ENCODE measurements at places on chromosomes 13 and 19.

DNA sequence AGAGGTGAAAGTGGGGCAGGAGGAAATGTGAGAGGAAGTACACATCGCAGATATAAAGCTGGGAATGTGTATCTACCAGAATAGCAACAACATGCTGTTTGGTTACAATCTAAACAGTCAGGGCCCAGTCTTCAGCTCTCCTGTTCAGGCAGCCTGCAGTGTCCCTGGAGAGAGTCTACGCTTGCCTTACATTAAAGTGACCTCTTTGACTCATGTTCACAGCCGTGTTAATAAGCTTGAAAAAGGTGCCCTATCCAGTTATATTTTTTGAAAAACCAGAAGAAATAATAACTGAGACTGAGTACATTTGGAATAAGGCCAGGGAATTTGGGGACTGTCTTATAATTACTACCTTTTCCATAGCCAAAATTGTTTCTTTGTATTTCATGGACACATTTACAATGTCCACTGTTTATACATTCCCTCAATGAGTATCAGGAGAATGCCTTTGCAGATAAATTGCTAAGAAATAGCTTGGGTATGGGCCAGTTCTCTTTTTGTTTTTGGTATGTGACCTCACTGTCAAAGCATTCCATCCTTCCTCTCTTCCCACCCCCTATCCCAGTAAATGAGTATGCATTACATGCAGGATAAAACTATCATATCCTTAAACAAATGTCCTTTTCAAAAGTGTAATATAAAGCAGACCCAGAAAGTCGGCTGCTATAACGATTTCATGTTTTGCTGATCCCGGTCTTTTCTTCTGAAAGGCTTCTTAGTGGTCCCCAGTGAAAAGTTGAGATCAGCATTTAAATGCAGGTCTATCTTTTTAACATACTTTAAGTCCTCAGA, 82.6 kb downstream of the PCDH9 start:
- no peak for DNase-seq

GRCh38 chr19:33798681-33799111, 2.0 kb downstream of the KCTD15 start:
- no peak for DNase-seq

DNA sequence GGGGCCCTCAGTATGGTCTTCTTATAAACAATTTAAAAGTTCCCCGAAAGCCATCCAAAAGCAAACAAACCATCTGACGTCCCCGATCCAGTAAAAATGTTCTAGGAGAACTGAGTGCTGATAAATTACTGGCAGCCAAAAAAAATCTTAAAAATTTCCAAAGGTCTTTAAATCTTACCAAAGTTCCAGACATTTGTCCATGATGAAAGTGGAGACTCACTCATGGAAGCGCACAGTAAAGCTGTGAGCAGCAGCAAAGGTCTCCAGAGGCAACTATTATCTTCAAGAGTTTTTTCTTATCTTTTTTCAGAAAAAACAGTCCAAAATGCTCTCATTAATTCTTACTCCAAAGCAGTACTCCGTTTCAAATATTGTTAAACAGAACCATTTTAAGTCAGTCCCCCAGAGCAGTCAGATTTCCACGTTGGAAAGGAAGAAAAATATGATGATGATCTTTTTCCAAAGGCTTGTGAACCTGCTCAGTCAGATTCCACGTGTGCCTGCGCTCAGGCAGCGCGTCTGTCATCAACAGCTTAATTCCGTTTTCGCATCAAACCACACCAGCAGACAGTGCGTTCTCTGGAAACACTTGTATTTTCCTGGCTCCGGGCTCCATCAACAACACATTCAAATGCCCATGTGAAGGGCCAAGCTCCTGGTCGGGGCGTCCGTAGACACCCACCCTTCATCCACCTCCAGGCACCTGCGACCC, 85.4 kb downstream of the COL4A1 start:
- DNase-seq: no peak

DNA sequence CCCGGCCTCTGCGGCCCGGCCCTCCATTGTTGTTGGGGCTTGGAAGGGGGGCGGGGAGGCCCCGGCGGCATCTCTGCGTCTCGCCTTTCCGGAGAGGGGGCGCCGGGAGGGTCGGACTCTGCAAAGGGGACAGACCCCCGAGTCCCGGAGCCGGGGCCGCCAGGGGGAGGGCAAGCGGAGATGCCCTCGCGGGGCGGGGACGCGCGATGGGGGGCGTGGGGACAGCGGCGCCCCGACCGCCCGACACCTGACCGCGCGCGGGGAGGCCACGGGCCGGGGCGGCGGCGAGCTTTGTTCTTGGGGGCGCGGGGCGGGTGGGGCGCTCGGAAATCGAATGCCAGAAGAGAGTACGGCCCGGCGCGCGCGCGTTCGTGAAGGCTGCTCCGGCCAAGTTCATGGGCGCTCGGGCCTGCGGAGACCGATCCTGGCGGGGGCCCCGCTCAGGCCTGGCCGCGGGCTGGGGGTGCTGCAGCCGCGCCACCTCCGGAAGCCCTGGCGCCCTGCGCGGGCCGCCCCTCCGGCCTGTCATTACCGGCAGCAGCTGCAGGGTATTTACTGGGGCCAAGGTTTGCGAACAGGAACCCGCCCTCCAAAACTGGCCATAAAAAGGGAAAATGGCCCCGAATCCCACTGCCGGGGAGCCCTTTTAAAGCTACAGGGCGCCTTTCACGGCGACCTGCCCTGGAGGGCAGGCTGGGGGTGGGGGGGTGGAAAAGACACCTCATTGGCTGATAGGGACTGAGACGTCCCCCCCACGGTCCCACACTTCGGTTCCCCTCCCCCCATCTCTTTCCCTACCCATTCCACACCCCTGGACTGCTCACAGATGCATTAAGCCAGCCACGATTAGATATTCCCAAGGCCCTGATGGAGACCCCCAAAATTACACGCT, 11.1 kb upstream of the NANOS3 start:
- DNase-seq: no peak

GRCh38 chr13:84191139-84191538, 308.9 kb upstream of the SLITRK1 start:
- DNase-seq: no peak

GRCh38 chr13:75682326-75682725, 46.2 kb downstream of the LMO7 start:
- DNase-seq: no peak

DNA sequence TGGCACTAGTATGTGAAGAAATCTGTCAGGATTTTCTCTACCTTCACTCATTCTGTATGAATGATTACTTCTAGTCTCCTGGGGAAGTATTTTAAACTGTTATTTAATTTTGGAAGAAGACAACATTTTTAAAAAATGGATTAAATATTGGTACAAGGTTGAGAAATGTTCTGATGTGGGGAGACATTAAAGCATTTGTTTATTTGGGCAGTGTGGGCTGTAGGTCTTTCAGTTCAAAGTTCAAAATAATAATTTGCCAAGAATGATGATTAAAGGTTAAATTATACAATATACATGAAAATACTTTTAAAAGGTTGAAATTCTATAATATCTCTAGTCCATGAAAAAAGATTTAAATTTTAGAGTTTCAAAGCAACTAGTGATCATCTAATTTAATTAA, 194.7 kb downstream of the NHLRC3 start:
- DNase-seq: no peak

DNA sequence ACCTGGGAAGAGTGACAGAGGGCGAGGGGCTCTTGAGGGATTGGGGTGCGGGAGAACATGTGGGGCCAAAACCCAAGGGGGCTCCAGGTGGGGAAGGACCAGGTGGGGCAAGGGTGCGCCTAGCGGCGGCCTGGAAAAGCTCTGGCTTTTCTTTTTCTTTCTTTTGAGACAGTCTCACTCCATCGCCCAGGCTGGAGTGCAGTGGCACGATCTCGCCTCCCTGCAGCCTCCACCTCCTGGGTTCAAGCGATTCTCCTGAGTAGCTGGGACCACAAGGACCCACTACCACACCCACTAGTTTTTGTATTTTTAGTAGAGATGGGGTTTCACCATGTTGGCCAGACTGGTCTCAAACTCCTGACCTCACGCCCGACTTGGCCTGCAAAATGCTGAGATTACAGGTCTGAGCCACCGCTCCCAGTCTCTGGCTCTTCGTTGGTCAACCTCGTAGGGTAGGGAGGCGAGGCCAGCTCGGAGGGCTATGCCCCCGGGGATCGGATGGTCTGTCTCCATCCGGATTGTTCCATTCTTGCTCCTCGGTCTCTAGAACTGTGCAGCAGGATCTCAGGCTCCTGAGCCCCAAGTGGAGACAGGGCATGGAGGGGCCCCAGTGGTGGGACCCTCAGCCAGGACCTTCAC, 3.7 kb downstream of the GADD45B start:
- DNase-seq: no peak

DNA sequence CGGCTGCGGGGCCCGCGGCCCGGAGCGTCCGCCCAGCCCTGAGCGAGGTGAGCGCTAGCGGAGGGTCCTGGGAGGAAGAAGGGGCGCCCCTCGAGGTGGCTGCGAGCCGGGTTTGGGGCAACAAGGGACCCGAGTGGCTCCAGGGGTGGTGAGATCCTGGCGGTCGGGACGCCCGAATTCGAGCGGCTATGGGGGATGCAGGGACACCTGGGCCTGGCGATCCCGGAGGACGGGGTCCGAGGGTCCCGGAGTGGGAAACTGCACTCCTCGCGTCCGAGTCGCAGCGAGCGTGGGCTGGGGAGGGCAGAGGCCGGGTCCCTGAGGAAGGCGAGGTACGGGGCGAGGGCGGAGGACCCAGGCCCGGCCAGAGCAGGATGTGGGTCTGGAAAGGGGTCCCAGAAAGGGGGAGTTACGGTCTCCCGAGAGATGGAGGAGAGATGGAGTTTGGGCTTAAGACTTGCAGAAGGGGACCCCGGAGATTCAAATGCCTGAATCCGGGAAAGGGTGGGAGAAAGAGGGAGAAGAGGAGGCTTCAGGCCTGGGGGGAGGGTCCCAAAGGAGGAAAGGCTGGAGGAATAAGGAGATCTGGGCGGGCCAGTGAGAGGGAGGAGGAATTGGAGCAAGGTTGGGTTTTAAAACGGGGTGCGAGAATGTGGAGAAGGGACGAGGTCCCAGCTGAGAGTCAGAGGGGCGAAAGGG, 542 bp downstream of the CACNG7 start:
- no peak for DNase-seq

GRCh38 chr13:109101550-109102144, 472.2 kb downstream of the MYO16 start:
- DNase-seq: no peak

DNA sequence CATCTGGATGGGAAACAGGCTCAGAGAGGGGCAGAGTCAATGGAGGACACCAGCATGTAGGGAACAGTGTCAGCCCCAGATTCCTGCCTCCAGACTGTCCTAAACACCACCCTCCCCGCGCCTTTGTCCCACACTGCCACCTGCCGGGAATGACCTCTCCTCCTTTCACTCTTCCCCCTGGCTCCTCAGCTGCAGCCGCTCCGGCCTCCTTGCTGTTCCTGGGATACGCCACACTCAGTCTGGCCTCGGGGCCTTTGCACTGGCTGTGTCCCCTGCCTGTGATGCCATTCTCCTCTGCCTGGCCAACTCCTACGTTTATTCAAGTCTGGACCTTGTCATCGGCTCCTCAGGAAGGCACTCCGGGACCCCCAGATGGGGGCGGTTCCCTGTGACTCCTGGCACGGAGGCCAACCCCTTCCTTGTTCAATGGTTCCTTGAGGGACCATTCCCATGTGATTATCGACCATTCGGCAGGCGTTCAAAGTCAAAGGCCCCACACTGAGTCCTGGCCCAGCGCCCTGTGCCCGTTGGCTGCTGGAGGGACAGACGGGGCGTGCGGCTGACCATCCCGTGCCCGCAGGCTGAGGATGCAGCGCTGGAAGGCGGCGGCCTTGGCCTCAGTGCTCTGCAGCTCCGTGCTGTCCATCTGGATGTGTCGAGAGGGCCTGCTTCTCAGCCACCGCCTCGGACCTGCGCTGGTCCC, 15.8 kb downstream of the FUT6 start:
- no peak for DNase-seq

DNA sequence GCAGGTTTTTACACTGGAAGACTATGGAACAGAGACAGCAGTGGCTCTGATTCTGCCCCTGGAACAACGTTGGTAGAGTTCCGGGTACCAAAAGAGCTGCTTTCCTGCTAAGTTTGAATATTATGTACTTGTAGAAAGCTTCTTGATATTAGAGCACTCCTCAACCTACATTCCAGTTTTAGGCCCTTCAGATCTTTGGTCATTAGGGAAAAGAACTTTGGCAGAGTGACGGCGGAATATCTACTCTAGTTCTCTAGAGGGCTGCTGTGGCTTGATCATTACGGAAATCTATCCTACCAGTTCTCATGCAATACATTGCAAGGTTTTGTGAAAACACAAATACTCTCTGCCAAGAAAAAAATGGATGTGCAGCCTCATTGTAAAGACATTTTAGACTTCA, 415.7 kb downstream of the DIAPH3 start:
- DNase-seq: no peak

Data from thymus (tissue), 14 donors.